ENCODE measurements at places on chromosomes 3 and 15.

DNA sequence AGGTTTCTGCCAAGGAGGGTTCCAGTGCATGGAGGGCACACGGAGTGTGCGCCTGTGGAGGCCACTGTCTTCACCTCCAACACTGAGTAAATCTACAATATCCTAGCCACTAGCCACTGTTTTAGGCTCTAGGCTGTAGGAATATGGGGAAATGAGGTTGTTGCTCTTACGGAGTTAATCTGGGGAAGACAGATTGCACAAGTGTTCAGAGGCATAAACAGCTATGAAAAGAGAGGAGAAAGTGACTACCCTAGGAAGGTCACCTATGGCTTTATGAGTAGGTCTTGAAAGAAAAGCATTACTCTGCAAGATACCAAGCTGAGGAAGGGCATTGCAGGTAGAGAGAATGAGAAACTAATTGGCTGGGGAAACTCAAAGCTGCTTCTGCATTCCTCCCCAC, 85.7 kb downstream of the CYP19A1 start:
- no peak for DNase-seq

DNA sequence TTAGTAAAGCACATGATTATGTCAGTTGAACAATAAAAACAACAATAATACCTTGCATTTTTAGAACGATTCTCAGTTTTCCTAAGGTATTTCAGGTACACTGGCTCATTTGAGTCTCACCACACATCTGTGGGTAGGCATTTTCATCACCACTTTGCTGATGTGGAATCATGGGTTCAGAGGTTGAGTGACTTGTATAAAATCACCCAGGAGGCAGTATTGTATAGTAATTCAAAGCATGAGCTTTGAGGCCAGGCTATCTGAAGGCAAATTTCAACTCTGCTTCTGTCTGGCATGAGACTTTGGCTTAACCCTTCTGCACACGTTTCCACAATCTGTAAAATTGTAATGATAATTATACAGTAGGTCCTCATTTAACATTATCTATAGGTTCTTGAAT, 183.9 kb upstream of the CMC1 start:
- DNase-seq: no peak

DNA sequence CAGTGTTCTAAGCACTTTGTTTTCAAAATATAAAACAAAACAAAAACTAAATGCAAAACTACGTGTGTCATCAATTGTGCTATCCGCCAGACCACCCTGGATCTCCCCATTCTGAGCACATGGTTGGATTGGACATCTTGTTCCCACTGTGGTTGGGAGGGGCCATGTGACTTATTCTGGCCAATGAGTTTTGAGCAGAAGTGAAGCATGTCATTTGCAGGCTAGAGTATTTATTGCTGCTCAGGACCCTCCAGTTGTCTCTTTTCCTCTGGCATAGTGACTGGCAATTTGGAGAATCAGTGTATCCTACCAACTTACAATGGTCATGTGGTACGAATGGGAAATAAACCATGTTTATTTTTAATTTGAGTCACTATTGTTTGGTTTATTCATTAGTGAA, 70.2 kb upstream of the ST8SIA2 start:
- no peak for DNase-seq

DNA sequence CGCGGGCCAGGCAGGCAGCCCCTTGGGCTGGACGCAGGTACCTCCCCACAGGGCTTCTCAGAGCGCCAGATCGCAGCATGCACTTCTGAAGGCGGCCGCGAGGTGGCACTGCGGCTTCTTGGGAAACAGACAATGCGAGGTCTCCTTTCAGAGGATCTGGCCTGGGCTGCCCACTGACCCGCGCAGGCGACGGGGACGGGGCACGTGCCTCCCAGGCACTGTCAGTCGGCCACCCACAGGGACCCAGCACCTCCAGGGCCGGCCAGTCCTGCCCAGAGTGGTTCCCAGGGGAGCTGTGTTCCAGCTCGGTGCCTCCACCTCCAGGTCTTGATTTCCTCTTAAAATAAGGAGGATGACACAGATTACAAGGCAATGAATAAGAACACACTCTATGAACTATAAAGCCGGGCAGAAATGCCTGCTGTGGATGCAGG, 24.4 kb upstream of the TXNRD3 start:
- DNase-seq: peak; percentile 74

- DNase-seq: no peak
These were observed 4.3 kb upstream of the MYL3 start for GRCh38 chr3:46867550-46867898.

Data from renal pelvis (tissue), 12 donors.